LHCN-M2 (cell line): ENCODE measurements at places on chromosomes 6 and 20. TPM values are rescaled to one million over a fixed set of nuclear protein-coding genes. Genes with fewer than 3 reads are reported as not detected.

DNA sequence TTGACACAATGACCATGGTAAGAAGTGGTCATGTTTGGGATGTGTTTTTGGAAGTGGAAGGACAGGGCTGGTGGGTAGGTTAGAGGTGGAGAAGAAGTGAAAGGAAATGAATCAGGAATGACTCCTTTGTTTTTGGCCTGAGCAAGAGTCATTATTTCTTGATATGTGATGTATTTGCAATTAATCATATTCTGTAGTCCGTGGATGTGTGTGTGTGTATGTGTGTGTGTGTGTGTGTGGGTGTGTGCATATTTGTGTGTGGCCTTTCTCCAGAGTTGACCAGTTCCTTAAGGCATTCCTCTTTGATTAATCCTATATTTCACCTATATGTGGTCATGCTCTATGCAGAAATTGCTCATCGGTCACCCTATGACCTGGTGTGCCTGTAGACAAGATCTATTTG is 130.7 kb downstream of the UTRN start:
- peak; percentile 68 for DNase-seq

GRCh38 chr6:107495971-107496370 is 6.1 kb downstream of the SOBP start:
- DNase-seq: no peak

DNA sequence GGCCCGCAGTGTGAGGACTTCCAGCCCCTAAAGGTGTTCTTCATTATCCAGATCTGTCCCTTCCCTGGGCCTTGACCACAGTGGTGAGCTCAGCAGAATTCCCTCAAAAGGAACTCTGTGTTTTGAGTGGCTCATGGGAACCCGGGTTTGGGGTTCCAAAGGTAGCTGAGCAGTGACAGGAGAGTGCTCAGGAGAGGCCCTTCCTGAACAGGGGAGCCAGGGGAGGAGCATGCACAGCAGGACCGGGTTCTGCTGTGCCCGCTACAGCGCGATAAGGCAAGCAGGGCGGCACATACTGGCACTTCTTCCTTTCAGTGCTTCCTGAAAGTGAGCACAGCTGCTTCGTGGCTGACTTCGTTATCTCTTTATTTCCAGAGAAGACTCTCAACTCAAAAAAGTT is 88.3 kb downstream of the SSR1 start:
- DNase-seq: no peak

DNA sequence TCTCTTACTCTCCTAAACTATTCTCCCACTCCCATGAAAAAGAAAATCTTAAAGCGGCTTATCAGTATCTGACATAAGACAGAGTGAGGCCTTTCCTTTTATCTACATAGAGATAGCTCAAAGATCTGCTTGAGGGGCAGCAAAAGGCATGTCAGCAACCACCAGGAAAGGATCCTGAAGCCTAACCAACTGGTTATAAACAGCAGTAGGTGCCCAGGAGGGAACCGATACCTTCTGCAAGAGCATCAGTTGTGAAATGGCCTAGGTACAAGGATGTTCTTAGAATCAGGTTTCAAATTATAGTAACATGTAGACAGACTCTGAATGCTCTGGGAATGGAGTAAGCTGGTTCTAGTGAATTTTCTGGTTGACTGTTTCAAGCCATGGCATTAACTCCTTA is 21.4 kb downstream of the JARID2 start:
- no peak for DNase-seq

GRCh38 chr6:95242560-95242959 is 334.8 kb upstream of the MANEA start:
- no peak for DNase-seq

DNA sequence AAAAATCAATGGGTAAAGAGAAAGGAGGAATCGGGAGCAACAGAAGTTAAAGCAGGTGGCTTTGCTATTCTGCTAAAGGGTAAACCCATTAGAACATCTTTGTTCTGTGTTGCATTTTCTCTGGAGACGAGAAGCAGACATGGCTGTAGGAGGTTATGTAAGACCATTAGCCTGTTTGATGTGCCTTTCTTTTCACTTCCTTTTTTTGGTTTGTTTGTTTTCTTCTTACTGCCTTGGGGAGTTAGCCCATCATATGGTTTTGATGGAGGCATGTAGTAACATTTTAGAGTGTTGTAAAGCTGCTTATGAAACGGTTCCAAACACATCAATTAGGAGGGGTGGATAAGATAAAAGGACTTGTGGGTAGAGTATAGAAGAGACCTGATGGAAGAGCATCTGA is 131.0 kb downstream of the DOK5 start:
- DNase-seq: no peak

- DNase-seq: no peak
Measured at GRCh38 chr6:139148557-139149235, 13.8 kb downstream of the HECA start.

DNA sequence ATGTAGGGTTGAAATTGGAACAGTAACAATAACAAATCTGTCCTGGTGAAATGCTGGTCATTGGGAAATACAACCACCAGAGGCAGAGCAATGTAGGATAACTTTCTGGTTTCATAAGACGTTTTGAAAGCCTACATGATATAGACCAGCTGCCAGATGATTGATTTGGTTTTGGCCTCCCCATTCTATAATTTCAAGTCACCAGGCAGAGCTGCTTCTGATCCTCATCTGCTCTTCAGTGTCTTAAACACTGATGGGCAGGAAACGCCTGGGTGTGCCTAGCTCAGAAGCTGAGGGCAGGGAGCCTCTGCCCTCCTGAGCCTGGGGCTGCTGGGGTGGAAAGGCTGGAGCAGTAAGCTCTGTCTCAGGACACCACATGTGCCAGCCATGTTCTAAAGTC is 24.5 kb downstream of the DHX35 start:
- DNase-seq: no peak

GRCh38 chr20:402496-402885 is 5.6 kb upstream of the RBCK1 start:
- no peak for DNase-seq

The PPP1R16B gene
- total RNA-seq: not detected in 2 replicates

The RAB44 gene
- not detected in 2 replicates for total RNA-seq

The MACROD2 gene
- 0.45 and 1.1 TPM in 2 replicates for total RNA-seq

The LRRN4 gene
- not detected in 2 replicates for total RNA-seq

The NNAT gene
- total RNA-seq: 0.26 TPM in 1 of 2 replicates, not detected in the other

The SAMD5 gene
- total RNA-seq: 2.2 and 4.0 TPM in 2 replicates

The ZSCAN26 gene
- total RNA-seq: 11.3 and 12.7 TPM in 2 replicates

The SALL4 gene
- total RNA-seq: not detected in 2 replicates
